HT1080 (cell line): ENCODE measurements at places on chromosomes 2 and 18. TPM values are rescaled to one million over a fixed set of nuclear protein-coding genes. Genes with fewer than 3 reads are reported as not detected.
A peak's percentile ranks its signal among the peaks of the same experiment; 100 is the strongest.

MARCO gene
- total RNA-seq: 0.32 TPM in 1 of 2 replicates, not detected in the other

GRCh38 chr2:133417415-133417814, 150.8 kb downstream of the NCKAP5 start:
- DNase-seq: no peak

DNA sequence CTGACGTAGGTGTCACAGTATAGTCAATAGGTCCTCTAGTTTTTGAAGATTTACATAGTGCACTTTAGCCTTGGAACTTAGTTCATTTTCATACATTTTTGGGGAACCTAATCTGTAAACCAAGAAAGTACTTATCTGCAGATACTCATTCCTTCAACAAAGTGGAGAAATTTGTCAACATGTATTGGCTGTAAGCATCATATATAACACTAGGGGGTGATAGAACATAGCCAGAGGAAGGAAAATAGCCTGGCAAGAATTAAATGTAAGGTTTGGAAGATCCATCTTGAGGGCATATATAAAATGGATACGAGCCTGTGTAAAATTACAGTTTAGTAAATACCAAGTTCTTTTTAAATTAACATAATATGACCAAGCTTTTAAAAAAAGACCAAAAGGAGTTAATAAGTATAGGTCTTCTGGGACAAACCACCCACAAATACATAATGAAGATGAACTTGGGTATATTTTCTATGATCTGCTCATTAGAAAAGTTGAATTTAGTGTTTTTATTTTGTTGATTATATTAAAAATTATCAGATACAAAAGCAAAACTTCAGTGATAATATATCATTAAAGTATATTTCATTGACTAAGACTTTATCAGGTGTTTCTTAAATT, 18.2 kb downstream of the RPL37A start:
- peak; percentile 45 for DNase-seq

GPBAR1 gene
- 0.05 TPM in 1 of 2 replicates, not detected in the other for total RNA-seq

TOGARAM2 gene
- total RNA-seq: 0.17 and 0.59 TPM in 2 replicates

DNA sequence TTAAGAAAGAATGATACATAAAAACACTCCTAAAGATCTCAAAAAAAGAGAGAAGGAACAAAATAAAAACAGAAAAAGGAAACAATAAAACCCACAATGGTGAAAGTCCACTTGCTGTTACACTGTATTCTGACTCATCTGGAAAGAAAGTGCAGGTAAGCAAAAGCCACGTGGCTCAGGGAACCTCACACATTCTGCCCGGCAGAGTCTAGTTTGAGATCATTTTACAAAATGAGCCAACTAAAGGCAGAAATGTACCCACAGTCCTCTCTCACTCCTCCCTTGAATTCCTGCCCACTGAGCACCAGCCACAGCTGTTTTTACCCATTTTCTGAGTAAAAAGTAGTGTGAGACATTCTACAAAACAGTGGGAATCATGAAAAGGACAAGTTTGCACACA, 10.0 kb downstream of the KCNH7 start:
- peak; percentile 4 for DNase-seq

IL1R1 gene
- total RNA-seq: 0.40 and 0.43 TPM in 2 replicates

SLC4A3 gene
- 5.8 and 7.9 TPM in 2 replicates for total RNA-seq

DNA sequence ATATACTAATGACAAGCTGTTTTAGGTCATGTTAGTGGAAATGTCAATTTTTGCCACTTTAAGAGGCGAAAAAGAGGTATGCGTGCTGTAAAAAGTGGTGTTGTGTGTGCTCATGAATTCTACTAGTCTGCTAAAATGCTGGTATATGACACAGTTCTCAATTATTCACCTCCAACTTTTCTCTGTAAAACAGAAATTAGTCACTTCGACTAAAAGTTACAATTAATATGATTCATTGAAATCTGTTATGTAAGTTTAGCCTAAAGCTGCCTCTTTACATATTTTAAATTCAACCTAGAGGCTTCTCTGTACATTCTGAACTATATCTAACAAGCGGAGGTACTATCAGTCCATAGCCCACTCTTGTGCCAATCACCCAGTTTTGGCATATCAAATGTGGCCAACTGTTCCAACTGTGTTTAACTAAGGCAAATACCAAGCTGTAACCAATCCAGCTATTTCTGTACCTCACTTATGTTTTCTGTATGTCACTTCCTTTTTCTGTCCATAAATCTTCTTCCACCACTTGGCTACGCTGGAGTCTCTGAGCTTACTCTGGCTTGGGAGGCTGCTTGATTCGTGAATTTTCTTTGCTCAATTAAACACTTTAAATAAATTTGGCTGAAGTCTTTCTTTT, 20.8 kb downstream of the BAZ2B start:
- no peak for DNase-seq

SPEG gene
- 20.6 and 23.0 TPM in 2 replicates for total RNA-seq

- no peak for DNase-seq
These were observed 31.8 kb upstream of the MTCL1 start for GRCh38 chr18:8673256-8674209.

DNA sequence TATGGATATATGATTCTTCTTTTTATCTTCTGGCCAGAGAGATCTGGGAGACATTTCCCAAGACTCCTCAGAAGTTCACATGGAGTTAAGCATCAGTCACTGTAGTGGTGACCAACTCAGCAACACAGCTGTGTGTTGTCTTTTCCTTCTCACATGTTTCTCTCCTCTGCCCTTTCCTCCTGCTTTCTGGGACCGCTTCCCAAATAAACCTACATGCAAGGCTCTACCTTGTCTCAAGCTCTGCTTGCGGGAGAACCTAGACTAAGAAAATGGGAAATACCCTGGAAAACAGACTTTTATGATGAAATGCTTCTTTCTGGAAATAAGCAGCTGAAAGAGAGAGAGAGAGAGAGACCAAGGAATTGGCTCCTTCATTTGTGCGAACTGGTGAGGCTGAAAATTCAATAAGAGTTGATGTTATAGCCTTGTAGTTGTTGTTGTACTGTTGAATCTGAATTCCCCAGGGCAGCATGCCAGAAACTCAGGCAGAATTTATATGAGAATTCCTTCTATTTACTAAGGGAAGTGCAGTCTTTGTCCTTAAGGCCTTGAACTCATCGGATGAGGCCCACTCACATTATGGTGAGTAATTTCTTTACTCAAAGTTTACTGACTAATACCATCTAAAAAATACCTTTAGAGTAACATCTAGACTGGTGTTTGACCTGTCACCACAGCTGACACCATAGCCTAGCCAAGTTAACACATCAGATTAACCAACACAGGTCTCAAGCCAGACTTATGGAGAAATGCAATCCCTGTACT, 22.7 kb upstream of the DSC1 start:
- DNase-seq: peak; percentile 71

GRCh38 chr2:226873051-226873620, 37.3 kb downstream of the RHBDD1 start:
- peak; percentile 86 for DNase-seq
